T-cell (primary cell): ENCODE measurements at places on chromosomes 13 and 19. TPM values are rescaled to one million over a fixed set of nuclear protein-coding genes. Genes with fewer than 3 reads are reported as not detected.

MED16 gene
- total RNA-seq, result 105 TPM

RUVBL2 gene
- total RNA-seq, result 20.3 TPM

FPR1 gene
- total RNA-seq, result not detected

SMIM7 gene
- 74.8 TPM for total RNA-seq

SHFL gene
- total RNA-seq, result 84.8 TPM

GRCh38 chr19:2330255-2330631 lies 1.8 kb downstream of the SPPL2B start:
- peaks cover 11% of the 10 kb centered on the region for H3K36me3 ChIP-seq
- H3K4me3 ChIP-seq, result no peak overlapping the region
- H3K27ac ChIP-seq, result no peak overlapping the region
- H3K4me1 ChIP-seq, result peaks cover 18% of the 10 kb centered on the region

- no peaks in the 10 kb centered on the region for H3K27me3 ChIP-seq
- no peaks in the 10 kb centered on the region for H3K4me1 ChIP-seq
- no peak overlapping the region for H3K27ac ChIP-seq
- DNase-seq, result no peak
Observed at GRCh38 chr13:75960538-75960994, 324.4 kb downstream of the LMO7 start.
